RKO (cell line): ENCODE measurements at places on chromosomes 2 and 18.

- no peak for DNase-seq
Measured at GRCh38 chr2:29053223-29053622, 21.1 kb downstream of the PCARE start.

DNA sequence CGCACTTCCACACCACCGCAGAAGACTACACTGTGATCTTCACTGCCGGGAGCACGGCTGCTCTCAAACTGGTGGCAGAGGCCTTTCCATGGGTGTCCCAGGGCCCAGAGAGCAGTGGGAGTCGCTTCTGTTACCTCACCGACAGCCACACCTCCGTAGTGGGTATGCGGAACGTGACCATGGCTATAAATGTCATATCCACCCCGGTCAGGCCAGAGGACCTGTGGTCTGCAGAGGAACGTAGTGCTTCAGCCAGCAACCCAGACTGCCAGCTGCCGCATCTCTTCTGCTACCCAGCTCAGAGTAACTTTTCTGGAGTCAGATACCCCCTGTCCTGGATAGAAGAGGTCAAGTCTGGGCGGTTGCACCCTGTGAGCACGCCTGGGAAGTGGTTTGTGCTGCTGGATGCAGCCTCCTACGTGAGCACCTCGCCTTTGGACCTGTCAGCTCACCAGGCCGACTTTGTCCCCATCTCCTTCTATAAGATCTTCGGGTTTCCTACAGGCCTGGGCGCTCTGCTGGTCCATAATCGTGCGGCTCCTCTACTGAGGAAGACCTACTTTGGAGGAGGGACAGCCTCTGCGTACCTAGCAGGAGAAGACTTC lies 12.5 kb downstream of the MOCOS start:
- no peak for DNase-seq

GRCh38 chr2:44807201-44808025 lies 134.1 kb upstream of the SIX3 start:
- DNase-seq, result no peak

DNA sequence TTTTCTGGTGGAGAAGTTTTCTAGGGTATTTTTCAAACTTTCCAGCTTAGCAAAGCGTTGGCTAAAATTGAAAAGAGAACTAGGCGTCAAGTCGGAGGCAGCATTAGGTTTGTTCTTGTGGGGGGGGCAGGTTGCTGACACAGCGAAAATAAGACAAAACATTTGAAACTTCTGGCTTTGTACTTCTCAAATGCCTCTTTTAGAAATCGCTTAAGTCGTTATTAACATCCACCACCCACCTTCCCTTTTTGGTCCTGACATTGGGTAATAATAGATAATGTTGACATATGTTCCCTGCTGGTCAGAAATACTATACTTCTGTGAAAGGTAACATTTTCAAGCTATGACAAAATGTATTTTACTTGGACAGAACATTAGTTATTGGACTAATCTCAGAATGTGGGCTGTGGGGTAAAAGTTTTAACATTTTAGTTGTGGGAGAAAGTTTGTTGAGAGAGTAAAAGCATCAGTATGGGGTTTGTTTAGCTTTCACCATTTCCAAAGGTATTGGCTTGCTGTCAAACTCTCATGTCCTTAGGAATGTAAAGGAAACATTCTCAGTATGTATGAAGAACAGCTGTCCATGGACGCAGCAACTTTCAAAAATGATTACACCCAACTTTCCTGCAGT lies 88.1 kb upstream of the ZEB2 start:
- no peak for DNase-seq

DNA sequence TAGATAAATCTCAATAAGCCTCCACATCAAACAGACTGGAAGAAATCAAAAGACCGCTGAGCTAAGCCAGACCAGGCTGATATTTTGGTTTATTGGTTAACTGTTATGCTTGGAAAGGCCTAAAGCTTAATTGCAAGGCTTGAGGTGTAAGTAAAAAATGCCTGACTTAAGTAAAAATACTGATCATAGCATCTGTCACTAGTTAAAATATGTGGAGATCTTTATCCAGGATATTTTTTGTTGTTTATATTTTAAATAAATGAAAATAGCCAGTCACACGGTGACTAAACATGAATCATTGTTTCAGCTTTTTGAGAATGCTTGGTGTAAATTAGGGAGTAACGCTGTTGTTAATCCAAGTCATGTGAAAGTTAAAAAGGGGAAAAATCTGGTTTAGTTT lies 127.9 kb downstream of the THADA start:
- no peak for DNase-seq

DNA sequence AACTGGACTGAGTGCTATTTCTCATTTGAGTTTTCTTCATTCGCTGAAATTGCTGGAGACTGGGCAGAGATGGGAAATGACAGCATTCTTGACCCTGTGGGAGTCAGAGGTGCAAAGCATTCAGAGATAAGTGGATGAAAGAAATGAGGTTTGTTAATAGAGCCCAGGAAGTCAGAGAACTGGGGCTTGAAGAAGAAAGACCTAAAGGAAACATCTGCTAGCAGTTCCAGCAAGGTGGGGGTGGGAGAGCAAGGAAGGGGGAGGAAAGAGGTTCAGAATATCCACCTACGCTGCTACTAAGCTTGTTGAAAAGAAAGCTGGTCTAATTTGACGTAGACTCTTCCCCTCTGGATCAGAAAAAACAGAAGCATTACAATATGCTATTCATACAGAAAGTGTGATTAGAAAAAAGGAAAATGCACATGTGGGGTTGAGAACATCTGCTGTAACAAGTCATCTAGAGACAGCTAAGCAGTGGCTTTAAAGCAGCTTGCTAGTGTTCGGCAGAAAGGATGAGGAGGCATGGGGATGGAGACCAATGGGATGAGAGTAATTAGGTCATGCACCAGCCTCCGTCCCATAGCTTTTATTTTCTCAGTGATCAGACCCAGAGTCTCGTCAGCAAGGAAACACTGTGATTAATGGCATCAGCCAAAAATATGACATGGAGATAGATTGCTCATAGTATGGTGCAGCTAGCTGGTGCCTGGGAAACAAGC lies 29.7 kb downstream of the NAB1 start:
- DNase-seq, result no peak

GRCh38 chr2:197514754-197515153 lies 1.1 kb upstream of the MOB4 start:
- DNase-seq, result peak; percentile 67

DNA sequence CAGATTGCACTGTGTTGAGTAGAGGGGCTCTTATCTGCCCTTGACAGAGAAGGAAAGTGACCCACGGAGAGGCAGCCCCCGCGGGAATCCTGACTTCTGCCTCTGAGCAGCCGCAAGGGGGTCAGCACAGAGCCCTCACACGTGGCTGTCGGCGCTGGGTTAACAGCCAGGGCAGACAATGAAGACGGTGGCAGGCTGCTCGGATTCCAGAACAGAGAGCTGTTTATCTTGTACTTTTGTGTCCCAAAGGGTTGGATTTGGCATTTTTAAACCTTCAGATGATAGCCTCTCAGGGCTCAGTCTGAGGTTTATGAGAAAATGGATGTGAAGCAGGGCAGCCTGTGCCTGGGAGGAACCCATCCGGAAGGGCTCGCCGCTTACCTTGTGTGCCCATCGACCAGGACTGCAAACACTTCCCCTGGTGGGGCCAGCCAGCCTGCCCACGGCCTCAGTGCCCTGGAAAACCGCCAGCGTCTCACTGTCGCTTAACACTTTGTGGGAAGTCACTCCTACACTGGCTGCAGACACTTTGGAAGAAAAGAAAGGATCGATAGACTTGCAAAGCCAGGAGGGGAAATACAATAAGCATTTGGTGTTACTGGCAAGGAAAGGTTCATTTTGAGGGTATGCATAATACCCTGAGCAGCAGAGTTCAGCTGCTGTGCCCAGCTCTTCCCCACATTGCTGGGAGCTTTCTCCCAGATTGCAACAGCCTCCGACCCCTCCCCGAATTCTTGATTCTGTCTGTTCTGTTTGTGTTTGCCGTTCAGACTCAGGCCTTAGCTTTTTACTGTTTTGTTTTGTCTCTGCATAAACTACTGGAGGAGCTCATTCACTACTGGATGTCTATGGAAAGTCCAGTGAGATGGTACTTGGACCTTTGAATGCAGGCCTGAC lies 325.3 kb upstream of the MYT1L start:
- no peak for DNase-seq

DNA sequence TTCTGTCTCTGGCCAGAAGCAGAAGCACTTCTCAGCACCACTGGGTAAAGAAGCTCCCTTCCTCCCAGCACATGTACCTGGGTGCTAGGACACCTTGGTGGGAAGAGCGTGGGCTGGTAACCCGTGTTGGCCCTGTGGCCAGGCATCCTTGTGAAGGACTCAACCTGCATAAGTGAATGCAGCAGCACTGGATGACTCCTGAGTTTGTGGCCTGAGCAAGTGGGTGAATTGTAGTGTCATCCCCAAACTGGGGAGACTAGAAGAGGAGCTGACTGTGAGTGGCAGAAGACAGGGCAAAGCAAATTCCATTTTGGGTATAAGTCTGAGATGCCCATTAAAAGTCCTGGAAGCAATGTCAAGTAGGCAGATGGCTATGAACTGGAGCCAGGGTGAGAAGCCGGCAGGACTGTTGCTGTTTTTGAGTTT lies 63.4 kb downstream of the STAT1 start:
- DNase-seq, result no peak

DNA sequence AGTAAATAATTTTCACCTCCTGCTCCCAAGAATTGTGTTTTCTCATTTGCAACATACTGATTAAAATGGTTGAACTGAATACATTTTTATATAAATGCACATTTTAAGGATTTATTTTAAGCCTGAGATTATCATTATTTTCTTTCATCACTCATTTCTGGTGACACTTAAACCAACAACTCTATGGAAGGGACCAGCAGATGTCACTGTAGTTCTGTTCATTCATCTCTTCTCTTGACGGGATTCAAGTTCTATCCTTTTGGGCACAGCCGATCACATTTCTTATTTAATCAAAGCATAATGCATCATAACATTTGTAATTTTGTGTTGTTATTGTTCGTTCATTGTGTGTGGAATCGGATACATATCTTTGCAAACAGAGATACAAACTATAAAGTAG lies 417.9 kb downstream of the HRH4 start:
- peak; percentile 41 for DNase-seq

GRCh38 chr2:74051504-74051903 lies 66.8 kb downstream of the TET3 start:
- DNase-seq, result no peak

GRCh38 chr18:12282442-12283039 lies 25.5 kb upstream of the TUBB6 start:
- no peak for DNase-seq

DNA sequence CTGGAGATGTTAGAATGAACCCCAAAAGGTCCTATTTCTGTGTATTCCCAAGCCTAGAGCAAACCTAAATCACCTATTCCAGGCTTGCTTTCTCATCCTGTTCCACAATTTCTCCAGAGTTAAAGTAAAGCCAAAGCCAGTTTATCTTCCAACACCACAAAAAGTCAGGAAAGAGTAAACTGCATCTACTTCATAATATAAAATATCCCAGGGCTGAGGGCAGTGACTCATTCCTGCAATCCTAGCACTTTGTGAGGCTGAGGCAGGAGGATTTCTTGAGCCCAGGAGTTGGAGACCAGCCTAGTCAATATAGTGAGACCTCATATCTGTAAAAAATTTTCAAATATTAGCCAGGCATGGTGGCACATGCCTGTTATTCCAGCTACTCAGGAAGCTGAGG lies 241.4 kb downstream of the CDH20 start:
- DNase-seq, result no peak

GRCh38 chr2:177165061-177165583 lies 47.5 kb upstream of the HNRNPA3 start:
- DNase-seq, result no peak

DNA sequence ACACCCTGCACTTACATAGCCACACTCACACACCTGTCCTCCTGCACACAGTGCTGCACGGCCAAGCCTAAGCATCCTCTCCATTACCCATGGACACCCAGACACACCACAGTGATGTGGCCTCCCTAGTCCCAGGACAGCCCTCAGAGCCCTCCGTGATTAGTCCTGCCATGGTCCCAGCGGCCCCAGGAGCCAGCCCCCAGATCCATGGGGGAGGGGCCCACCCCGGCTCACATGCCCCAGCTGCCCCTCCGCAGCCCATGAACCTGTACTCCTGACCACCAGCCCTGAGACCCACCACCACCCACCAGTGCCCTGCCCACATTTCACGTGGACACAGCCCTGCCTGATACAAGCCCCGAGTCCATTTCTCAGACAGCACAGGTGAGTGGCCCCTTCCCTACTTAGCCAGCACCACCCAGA lies 8.1 kb upstream of the DUSP2 start:
- DNase-seq, result no peak

GRCh38 chr2:217325251-217325650 lies 465.4 kb upstream of the TNP1 start:
- DNase-seq, result no peak

DNA sequence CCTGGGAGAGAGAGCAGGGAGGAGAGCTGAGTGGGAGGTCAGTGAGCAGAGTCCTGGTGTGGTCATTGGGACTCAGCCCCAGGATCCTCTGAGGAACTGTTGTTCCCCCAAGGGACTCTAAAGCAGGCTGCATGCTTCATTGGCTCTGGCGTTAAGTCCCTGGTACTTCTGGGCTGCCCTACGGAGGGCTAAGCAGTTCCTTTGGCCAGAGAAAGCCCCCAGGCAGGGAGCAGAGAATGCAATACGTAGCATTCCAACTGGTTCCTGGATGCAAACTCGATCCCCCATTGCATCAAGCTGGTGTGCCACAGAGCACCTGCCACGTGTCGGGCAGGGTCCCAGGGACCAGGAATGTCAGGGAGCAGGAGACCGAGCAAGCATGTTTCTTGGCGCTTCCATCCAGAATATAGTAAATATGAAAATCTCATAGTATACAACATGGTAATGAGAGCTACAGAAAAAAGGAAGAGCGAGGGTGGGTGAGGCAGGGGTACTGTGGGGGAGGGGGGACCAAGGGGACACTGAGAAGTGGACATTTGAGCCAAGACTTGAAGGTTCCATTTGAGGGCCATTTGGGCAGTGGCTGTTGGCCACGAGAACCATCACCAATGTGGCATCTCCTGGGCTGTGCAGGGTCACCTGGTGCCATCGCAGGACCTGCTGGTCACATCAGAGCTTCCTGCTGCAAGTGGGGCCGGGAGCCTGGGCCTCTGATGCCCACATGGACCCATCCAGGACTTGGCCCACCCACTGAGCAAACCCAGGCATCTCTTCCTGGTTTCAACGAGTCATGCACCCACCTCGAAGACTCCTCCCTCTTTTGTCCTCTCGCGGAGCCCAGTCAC lies 160.4 kb downstream of the ASB1 start:
- DNase-seq, result no peak

DNA sequence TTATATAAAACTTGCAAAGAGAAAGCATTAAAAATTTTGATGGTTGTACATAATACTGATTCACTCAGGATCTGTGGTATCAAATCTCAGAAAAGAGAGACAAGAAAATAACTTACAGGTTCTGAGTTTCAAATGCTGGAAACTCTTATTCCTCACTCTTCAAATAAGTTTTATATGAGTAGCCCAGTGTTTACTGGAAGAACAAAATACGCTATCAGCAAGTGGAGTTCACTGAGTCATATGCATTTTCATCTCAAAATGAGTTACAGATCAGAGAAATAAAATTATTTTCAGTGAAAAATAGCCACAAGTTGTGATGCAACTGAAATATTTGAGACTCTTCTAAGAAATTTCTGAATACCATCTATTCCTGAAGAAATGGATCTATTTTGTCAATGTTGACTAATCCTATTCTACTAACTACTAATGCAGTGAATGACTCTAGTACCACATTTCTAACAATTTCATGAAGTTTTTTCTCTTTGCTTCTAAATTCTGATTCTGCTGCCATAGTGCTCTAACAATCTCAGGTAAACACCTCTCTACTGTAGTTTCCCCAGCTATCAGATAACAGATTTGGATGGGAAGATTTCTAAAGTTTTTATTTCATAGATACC lies 391.7 kb downstream of the ZEB2 start:
- DNase-seq, result no peak
